ENCODE measurements at places on chromosomes 5 and 9. TPM values are rescaled to one million over a fixed set of nuclear protein-coding genes. Genes with fewer than 3 reads are reported as not detected.

GRCh38 chr5:94407023-94407422, 211.4 kb downstream of the KIAA0825 start:
- DNase-seq, result no peak

DNA sequence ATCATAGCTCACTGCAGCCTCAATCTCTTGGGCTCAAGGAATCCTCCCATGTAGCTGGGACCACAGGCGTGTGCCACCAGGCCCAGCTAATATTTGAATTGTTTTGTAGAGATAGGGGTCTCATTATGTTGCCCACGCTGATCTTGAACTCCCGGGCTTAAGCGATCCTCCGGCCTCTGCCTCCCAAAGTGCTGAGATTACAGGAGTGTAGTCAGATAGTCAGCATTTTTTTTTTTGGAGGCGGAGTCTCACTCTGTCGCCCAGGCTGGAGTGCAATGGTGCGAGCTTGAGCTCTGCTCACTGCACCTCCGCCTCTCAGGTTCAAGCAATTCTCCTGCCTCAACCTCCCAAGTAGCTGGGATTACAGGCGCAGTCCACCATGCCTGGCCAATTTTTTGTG, 1.6 kb upstream of the SAR1B start:
- peak; percentile 35 for DNase-seq

DNA sequence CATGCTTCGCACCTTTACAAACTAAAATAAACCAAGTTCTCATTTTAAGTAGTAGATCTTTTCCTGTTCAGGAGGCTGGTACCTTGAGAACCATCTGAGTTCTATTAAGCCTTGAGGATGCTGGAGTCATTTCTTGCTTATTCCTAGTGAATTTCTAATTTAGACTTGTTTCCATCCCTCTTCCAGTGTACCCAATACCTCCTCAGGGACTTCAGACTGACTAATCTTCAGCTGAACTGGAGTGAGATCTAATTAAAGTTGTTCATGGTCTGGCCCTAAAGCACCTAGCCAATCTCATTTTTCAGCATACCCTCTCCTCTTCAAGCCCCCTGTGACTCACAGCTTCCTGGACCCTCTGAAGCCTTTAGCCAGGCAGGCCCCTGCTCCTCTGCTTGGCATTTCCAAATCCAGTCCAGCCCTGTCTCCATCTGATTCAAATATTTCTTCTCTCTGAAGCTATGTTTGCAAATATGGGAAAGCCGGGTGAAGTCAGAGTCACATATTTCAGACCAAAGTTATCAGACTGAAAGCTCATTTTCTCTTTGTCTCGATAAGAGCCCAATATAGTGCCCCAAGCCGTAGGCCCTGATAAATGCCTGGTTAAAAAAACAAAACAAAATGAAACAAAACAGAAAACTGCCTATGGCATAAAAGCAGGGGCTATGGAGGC, 19.4 kb upstream of the TNFSF15 start:
- no peak for DNase-seq

DNA sequence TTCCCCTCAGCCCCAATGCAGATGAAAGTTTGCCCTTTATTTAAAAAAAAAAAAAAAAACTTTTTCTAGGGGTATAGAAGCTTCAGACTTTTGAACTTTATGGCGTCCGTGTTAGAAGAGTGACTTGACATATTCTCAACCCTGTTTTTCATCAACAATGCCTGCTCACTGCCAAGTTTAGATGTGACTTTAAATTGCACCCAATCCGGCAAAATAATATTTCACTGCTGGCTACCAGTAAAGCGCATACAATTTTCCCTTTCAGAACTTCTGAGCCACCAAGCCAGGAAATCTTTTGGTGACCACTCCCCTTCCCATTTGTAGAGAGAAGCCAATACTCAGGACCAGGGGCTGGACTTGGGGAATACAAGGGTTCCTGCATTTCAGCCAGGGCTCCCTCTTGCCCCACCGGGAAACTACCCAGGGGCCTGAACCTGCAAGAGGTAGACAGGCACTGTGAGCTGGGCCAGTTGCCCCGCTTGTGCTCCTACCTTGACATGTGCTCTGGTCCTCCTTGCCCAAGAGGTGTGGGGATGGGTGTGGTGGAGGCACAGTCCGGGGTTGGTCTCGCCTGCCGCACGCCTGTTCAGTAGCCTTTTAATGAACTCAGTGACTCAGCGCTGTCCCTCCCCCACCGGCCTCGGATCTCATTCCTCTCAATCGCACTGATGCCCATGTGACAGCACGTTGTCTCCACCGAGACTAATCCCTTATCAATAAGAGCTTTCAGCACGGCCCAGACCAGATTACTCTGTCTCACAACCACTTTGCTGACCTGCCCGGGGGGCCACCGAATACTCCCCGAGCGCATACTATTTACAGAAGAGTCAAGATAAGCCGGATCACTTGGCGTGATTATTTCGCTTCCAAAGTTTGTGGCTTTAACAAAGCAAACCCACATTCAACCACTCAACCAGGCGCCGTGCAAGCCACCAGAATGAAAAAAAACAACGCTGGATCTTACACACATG, 226.4 kb downstream of the DCP2 start:
- peak; percentile 68 for DNase-seq

DNA sequence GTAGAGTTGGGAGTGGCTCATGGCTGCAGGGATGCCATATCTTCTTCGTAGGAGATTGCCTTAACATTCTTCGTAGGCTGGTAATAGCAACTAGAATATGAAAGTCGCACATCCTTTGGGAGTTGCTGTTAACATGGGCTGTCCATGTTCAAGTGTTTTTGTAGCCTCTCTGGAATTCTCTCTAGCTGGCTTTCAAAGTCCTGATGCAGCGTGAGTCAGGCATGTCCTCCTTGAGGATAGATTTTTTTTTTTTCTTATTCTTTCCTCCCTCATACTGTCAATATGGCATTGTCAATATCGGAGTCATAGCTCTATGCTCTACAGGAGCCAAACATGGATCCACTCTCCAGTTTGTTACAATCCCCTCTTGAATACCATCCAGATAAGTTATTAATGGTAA, 494.8 kb upstream of the WWC1 start:
- DNase-seq, result no peak

- DNase-seq, result no peak
Observed at GRCh38 chr5:44674461-44674860, 134.3 kb upstream of the MRPS30 start.

DNA sequence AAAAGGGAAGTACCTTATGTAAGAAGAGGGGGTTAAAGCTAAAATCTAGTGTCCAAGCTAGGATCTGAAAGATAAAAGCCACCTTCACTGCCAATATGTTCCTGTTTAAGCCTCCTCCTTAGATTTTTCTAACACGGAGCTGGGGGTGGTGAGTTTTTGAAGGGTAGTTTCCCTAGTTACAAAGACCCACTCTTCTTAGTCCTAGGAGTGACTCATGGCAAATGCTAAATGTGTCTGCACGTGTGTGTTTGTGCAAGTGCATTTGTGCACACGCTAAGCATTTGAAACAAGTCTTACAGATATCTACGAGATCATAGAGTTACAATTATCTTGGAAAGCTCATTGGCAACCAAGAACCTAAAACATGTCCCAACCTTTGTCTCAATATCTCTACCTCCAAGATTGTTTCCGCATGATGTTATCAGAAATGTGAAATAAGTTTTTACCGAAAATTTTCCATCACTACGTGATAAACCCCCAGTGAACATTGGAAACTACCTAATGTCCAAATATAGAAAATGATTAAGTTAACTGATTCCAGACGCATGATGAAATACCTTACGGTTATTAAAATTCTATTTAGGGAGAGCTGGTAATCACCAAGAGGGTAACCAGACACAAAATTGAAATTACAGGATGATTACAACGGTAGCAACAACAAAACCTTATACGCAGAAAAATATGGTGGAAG, 78.0 kb upstream of the HRH2 start:
- no peak for DNase-seq

GRCh38 chr9:119318371-119318770, 50.9 kb downstream of the BRINP1 start:
- no peak for DNase-seq

DNA sequence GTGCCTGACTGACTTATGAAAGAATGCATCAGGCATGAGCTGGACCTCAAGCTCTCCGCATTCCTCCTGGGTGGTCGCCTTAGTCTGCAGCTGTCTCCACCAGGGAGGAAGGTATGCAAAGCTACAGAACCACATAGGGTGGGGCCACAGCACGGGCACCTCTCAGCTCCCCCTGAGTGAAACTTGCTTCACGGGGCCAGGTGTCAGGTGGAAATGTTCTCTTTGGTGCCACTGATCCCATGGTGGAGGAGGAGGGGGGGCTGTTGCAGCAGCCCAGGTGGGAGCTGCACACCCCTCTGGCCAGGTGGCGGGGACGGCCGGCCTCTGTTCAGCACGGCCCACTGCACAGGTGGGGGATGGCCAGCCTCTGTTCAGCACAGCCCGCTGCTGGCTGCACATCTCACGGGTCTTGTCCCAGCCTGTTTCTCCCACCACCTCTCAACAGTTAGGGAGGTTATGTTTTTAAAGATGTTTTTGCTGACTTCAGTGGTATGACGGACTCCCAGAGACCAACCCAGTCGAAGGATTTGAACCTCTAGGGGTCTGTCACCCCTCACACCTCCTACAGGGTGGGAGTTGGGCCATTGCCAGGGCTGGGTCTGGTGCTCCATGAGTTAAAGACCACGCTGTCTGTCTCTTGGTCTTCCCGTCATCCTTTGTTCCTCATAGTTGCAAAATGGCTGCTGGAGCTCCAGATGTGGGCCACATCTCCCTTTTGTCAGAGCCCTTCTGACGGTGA, 34.3 kb downstream of the MRPL36 start:
- no peak for DNase-seq

- no peak for DNase-seq
Observed at GRCh38 chr5:176166427-176166826, 71.8 kb upstream of the SIMC1 start.

DNA sequence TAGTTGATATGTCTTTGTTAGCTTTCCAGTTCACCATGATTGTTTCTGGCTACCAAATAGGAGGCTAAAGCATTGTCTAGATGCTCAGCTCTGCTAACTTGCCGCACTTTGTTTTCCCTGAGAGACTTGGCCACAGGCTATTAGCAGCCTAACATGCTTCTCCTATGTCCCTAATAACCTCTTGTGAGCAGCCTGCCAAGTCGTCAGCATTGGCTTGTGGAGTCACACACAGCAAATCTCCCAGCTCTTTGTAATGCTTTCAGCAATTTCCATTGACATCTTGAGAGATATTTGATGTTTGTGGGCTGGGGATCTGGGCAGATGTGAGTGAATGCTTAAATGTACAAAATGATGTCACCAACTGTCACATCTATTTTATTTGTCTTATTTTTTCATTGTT, 346.9 kb downstream of the KDM4C start:
- no peak for DNase-seq

Gene KIF12
- total RNA-seq, result not detected

Gene SUSD3
- 16.9 TPM for total RNA-seq

Gene TGFBI
- total RNA-seq, result 0.98 TPM
